ENCODE measurements at places on chromosomes 6 and 20.

DNA sequence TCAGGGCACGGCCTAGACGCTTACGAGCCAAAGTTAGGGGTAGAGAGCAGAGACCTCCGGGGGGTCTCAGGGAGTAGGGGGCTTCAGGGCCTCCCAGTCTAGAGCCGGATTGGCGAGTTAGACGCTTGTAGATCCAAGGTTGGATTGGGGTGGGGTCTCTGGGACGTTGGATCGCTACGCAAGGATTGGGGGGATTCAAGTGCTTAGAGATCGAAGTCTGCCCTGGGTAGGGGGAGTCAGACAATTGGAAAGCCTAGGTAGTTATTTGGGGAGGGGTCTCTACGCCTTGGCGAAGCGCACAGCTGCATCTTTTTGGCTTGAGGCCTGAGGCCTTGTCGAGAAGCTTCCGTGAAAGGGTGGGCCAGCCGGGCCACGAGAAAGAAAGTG is 469 bp downstream of the STX16 start:
- no peak for DNase-seq

DNA sequence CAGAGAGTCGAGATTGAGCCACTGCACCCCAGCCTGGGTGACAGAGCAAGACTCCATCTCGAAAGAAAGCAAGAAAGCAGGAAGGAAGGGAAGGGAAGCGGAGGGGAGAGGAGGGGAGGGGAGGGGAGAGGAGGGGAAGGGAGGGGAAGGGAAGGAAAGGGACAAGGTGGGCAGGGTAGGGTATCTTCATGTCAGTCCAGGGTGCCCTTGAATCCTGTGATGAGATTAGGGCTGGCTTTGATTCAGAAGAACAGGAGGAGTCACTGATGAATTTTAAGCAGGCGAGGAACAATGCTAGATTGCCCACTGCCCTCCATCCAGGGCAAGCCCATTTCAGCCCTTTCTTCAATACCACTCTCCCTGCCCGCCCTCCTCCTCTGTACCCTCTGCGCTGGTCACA is 35.0 kb upstream of the EPB41L1 start:
- DNase-seq: no peak

DNA sequence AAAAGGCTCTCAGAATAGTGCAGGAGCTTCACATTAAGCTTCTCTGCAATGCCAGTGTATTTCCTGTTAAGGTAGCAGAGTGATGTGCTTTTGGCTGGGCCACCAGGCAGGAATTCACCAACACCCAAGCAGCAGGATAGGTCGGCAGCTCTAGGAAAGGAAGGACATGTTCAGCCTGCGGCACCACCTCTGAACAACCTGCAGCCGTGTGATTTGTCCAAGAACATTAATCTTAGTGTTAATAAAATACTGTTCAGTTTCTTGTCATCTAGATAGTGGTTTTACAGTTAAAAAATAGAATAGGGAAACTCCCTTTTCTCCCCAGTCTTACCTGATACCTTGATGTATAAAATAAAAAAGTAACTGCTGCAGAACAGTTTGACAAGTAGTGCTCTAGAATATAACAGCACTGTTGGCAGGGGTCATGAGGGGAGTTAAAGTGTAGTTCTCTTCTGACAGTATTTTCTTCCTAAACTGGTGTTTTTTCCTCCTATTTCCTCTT is 18.8 kb downstream of the ZNF292 start:
- DNase-seq: no peak

- DNase-seq: no peak
Observed at GRCh38 chr6:136137008-136137692, 113.0 kb downstream of the MTFR2 start.

- no peak for DNase-seq
Observed at GRCh38 chr6:42025845-42026243, 24.5 kb upstream of the TAF8 start.

Data from activated naive CD4-positive, alpha-beta T cell (primary cell).